ENCODE measurements at places on chromosomes 2 and 18. TPM values are rescaled to one million over a fixed set of nuclear protein-coding genes. Genes with fewer than 3 reads are reported as not detected.

DNA sequence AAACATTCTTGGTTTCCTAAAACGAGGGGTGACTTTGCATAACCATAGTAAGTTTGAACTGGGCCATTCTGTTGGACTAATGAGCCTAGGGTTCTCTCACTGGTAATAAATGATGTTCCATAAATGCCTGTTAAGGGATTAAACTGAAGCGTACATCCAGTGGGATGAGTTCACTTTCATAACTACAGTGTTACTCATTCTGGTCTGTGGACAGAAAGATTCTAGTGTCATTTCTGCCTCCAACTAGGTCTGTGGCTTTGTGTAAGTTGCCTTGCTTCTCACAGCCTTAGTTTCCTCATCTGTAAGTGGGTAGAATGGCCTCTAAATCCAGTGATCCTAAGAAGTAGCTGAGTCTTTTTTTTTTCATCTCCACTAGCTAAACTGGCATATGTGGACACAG, 1860.6 kb upstream of the PIK3C3 start:
- no peak for DNase-seq
- no peak overlapping the region for H3K4me3 ChIP-seq
- no peak overlapping the region for H3K27ac ChIP-seq
- no peaks in the 10 kb centered on the region for H3K36me3 ChIP-seq

DNA sequence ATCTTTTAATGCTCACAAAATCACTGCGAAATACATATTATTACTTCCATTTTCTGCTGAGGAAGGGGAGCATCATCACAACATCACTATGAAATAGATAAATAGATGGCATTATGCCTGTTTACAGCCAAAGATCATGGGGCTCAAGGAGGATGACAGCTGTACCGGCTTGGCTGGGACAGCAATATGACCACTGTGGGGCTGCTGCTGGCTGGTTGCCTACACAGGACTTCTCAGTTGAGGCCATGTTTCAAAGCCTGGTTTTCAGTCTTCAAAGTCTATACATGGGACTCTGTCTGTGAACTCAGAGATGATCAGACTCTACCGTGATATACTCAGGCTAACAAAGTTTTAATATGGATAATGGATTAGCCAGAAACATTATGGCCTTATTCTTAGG, 58.7 kb downstream of the SPATS2L start:
- H3K27ac ChIP-seq = no peak overlapping the region
- H3K27me3 ChIP-seq = no peaks in the 10 kb centered on the region
- H3K4me1 ChIP-seq = no peaks in the 10 kb centered on the region
- H3K4me3 ChIP-seq = no peak overlapping the region
- no peak for DNase-seq
- no peaks in the 10 kb centered on the region for H3K36me3 ChIP-seq

DNA sequence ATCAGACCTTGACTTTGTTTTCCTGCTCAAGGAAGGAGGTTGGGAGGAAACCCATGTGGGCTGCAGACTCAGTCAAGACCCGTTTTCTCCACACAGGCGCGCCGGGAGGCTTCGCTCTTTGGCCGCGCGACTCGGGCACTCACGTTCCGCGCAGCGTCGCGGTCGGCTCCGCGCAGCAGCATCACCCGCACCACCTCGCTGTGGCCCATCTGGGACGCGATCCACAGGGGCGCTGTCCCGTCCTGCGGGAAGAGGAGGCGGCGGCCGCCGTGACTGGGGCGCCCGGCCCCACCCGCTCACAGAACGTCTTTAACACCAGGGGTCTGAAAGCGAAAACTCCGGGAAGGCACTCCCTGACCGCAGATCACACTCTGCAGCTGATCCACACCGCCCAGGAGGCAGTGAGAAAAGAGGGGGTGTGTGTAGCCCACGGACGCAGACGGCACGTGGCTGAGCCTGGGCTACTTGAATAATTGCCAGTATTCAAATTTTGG, 33.1 kb upstream of the NPC1 start:
- H3K27me3 ChIP-seq = no peaks in the 10 kb centered on the region
- no peak overlapping the region for H3K27ac ChIP-seq
- DNase-seq = no peak
- H3K4me3 ChIP-seq = peak overlapping the region; percentile 35

- no peak for DNase-seq
- H3K4me3 ChIP-seq = no peak overlapping the region
- H3K27ac ChIP-seq = no peak overlapping the region
- H3K36me3 ChIP-seq = no peaks in the 10 kb centered on the region
- peaks cover 4% of the 10 kb centered on the region for H3K4me1 ChIP-seq
Measured at GRCh38 chr18:50356036-50356945, 18.6 kb upstream of the SKA1 start.

DNA sequence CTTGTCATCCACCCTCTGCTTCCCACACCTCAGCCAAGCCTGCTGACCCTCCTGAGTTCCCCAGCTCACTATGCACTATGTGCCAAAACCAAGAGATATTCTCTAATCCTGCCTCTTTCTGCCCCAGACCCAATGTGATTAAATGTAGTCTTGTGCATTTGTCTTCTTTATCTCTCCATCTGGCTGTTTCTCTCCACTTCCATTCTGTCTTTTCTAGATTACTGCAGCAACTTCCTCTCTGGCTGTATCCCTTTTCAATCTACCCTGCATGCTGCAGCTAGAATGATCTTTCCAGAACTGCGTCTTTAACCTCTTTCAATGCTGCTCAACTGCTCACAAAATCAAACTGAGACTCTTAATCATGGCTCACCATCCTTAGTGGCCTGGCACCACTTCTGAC, 164.1 kb downstream of the GALNT14 start:
- DNase-seq = no peak
- no peaks in the 10 kb centered on the region for H3K4me1 ChIP-seq
- no peaks in the 10 kb centered on the region for H3K36me3 ChIP-seq
- no peak overlapping the region for H3K4me3 ChIP-seq
- H3K27me3 ChIP-seq = no peaks in the 10 kb centered on the region

GRCh38 chr2:168705534-168706470, 96.6 kb upstream of the NOSTRIN start:
- no peaks in the 10 kb centered on the region for H3K36me3 ChIP-seq
- H3K4me3 ChIP-seq = no peak overlapping the region
- no peak overlapping the region for H3K27ac ChIP-seq
- DNase-seq = no peak
- H3K4me1 ChIP-seq = no peaks in the 10 kb centered on the region

DNA sequence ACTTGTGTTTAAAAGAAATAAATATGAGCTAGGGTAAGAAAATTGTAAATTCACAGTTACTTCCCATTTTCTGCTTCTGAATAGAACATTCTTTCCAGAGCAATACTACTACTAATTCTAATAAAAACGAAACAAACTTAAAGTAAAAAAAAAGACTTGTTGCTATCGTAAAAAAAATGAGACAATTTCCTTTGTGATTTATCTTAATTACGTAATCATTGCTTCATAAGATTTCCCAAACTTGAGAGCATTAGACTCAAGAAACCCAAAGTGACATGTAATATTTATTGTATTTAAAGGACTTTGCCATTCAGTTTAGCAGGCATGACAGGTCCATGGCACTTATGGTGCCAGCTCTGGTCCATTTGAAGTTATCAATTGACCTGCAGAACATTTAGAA, 153.8 kb downstream of the AQP4 start:
- H3K36me3 ChIP-seq = no peaks in the 10 kb centered on the region
- no peak overlapping the region for H3K27ac ChIP-seq
- no peaks in the 10 kb centered on the region for H3K27me3 ChIP-seq
- H3K4me3 ChIP-seq = no peak overlapping the region

GRCh38 chr2:178787155-178787554, 20.1 kb downstream of the TTN start:
- peaks cover 17% of the 10 kb centered on the region for H3K36me3 ChIP-seq
- H3K27ac ChIP-seq = no peak overlapping the region
- no peaks in the 10 kb centered on the region for H3K27me3 ChIP-seq
- H3K4me3 ChIP-seq = no peak overlapping the region

DNA sequence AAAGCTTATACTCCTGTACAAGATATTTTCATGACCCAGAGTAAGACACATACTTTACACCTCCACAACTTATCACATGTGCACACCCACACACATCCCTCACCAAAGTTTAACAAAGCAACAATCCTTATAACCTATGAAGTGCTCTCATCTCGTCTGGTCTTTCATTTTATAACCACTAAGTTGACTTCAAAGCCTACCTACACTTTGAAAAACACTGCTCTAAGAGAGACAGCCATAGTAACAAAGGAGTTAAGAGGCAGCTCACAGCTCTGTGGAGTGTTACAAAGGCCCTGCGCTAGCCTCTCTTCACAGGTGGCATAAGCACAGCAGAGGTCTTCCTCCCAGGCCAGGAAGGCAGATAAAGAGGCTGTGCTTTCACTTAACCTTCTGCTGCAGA, 69.7 kb upstream of the TMEM200C start:
- no peaks in the 10 kb centered on the region for H3K4me1 ChIP-seq
- H3K36me3 ChIP-seq = no peaks in the 10 kb centered on the region
- no peak for DNase-seq
- no peak overlapping the region for H3K27ac ChIP-seq

DNA sequence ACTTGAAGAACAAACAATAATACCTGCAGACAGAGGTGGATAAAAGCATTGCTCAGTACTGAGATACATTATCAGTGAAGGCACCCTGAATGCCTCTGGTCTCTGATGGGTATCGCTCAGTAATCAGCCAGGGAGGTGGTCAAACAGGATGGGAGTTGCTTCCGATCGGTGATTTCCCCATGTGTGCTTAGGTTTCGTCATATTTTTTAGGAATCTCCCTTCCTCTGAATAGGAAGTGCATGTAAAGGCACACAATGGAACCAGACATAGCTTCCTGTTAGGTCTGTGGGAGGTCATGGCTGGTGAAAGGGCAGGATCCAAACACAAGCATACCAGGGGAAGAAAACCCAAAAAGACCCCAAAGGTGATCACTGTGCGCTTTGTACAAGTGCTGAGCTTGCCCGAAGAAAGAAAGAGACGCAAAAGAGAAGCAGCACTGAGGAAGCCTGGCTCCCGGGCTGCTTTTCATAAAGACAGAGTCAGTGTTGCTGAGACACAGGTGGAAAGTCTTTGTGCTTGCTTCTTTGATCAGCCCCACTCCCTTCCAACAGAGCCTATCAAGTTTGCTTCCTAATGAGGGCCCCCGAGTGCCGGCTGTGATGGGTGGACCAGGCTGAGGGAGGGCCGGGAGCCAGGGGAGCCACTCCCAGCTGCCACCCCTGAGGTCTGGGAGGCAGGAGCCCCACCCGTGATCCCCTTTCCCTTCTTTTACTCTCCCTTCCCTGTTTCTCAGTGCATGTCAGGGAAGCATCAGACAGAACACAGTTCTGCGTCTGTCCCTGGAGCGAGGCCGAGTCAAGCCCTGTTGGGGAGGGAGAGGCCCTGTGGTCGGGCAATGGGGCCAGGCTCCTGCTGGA, 138.2 kb downstream of the SH3RF3 start:
- H3K4me3 ChIP-seq = no peak overlapping the region
- no peak overlapping the region for H3K27ac ChIP-seq
- H3K4me1 ChIP-seq = no peaks in the 10 kb centered on the region
- H3K27me3 ChIP-seq = no peaks in the 10 kb centered on the region
- DNase-seq = no peak

DNA sequence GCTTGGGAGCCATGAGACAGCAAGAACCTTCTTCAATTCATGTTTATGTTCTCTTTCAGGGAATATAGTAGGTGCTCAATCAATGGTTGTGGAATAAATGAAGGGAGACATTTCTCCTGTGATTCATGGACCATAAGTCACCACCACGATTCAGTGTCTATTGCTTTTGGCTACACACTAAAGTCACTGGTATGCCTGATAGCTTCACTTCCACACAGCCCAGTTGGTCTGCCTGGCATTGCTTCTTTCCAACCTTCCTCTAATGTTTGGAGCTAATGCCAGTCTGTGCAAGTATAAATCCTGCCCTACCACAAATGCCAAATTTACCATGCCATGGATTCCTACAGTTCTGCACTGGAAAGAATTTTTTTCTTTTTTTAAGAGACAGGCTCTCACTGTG, 1.3 kb upstream of the CXCR1 start:
- H3K4me1 ChIP-seq = no peaks in the 10 kb centered on the region
- H3K4me3 ChIP-seq = no peak overlapping the region
- no peak overlapping the region for H3K27ac ChIP-seq

DNA sequence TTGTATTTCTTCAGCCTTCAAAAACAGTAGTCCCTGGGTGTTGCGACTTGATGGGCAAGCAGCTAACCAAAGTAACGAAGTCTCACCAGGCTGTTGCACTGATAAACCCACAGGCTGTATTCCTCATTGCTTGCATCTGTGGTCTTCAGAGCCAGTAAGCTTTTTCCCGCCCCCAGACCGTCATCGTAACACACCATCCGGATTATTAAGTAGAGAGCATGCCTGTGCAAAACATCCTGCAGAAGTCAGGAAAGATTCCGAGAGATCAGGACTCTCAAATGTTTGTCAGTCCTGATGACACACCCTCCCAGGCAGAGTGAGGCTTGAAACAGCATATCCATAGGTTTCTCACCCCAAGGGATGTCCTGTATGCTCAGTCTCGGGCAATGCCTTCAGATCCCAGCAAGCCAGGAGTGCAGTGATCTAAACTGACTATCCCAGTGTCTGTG, 15.9 kb downstream of the ITGB1BP1 start:
- no peaks in the 10 kb centered on the region for H3K4me1 ChIP-seq
- H3K27me3 ChIP-seq = no peaks in the 10 kb centered on the region
- H3K27ac ChIP-seq = no peak overlapping the region
- DNase-seq = no peak
- no peak overlapping the region for H3K4me3 ChIP-seq

DNA sequence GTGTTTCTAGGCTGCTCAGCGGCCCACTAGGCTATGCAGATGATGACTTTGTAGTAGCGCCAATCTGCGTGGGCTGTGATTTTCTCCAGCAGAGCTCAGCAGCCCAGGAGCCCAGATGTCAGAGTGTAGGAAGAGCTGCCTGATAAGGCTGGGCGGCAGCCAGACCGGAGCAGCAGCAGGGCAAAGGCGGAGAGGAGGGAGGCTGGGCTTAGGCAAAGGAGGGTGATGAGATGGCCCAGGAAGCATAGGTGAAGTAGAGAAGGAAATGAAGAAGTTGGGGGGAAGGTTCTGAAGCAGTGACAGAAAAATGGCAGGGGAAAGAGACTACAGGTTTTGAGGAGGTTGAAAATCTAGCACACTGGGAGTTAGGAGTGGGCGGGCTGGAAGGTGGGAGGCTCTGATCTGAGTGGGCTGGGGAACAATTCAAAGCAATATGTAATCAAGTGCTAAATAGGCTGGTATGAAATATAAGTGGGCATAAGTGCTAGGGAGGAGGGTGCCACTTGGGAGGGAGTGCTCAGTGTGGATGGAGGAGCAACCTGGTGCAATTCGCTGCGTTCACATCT, 50.6 kb upstream of the STPG4 start:
- H3K4me3 ChIP-seq = no peak overlapping the region
- H3K27ac ChIP-seq = no peak overlapping the region
- no peaks in the 10 kb centered on the region for H3K4me1 ChIP-seq
- no peaks in the 10 kb centered on the region for H3K36me3 ChIP-seq

The SPEG gene
- total RNA-seq = 2.6 TPM

The ALPI gene
- not detected for total RNA-seq

The LRPPRC gene
- total RNA-seq = 38.3 TPM

The DAPL1 gene
- total RNA-seq = 5.1 TPM

The ANKRD62 gene
- total RNA-seq = 2.8 TPM

The IL1RN gene
- 3.1 TPM for total RNA-seq

The PKDCC gene
- 9.9 TPM for total RNA-seq

All from pancreas (tissue), 10 donors.